ENCODE measurements at places on chromosomes 16 and 17.

DNA sequence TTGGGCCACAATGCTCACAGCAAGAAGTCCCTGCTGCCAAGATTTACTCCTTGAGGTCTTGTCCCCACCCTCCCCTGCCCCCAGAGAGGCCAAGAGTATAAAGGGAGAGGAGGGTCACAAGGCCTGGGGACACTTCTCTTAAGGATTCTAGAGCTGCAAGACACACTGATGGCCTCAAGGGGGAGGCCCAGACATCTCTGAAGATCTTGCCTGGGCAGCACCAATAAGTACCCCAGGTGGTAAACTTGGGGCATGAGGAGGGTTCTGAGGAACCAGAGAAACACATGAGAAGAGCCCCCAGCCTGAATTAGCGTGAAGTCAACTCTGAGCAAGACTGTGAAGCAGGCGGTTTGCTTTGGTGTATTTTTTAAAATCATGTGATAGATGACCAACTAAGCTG is 26.8 kb upstream of the MTMR4 start:
- DNase-seq, result no peak

DNA sequence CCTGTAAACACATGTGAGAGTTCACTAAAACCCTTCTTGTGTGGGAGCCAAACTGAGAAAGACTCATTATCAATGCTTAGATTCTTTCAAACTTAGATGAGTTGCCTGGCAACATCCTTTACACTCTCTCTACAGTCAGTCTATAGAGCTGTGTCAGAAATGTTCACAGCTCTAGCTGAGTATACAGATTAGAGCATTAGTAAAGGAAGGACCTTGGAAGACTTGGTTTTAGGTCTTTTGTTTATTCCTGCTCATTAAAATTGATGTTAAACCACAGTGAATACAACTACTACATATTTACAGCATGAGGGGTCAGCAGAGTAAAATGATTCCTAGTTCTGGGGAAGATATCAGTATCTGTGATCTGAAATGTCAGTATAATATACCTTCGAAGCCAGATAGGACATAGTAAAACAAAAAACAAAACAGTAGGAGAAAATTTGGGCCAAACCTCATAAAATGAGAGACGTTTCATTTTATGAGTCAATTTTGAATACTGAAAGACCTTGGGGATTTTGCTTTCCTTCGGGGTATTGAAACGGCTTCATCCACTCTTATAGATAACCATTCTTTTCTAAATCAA is 186.0 kb downstream of the TANC2 start:
- peak; percentile 80 for DNase-seq

GRCh38 chr17:58756246-58757161 is 850 bp downstream of the PPM1E start:
- no peak for DNase-seq

GRCh38 chr16:61792194-61792909 is 243.9 kb downstream of the CDH8 start:
- DNase-seq, result peak; percentile 66

DNA sequence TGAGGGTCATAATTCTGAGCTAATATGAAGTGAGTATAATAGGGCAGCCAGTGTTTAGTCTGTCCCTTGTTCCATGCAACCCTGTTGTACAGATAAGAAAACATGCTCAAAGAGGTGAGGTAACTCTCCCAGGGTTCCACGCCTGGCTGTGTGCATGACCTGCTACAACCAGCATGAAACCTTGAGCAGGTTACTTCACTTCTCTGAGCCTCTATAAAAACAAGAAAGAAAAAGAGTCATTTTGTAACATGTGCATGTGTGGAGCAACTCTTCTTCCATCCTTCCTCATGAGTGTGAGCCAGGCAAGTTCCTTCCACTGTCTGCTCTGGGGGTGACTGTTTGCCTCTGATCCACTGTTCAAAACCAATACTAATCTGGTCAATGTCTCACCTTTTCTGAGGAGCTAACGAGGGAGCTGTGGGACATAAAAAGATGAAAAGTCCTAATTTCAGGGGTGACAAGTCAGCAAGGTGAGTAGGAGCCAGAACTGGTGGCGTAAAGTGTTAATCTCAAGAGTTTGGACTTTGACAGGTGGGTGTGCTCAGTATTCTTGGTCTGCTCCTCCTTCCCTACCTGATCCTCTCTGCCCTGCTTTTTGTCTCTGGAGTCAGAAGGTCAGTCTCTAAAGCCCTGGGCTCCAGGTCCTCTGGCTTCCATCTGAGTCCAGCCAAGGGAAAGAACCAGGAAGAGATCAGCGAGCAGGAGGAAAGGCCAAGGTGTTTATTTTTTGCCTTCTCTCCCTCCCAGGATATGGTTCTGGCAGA is 21.5 kb downstream of the GFOD2 start:
- DNase-seq, result no peak

DNA sequence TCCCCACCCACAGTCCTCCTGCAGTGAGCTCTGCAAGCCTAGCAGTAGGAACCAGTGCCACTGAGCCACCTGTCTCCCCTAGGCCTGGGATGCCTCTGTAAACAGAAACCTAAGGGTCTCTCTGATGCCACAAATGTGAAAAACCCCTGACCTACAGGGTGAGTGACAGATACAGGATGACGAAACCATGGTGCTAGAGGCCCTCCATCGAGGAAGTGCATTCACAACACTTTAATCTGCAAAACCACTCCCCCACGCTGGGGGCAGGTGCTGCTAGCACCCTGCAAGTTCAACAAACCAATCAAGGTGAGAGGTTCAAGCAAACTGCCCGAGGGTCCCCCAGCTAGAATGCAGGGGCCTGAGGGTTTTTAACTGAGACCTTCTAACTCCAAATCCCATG is 59.5 kb downstream of the CDYL2 start:
- DNase-seq, result no peak

DNA sequence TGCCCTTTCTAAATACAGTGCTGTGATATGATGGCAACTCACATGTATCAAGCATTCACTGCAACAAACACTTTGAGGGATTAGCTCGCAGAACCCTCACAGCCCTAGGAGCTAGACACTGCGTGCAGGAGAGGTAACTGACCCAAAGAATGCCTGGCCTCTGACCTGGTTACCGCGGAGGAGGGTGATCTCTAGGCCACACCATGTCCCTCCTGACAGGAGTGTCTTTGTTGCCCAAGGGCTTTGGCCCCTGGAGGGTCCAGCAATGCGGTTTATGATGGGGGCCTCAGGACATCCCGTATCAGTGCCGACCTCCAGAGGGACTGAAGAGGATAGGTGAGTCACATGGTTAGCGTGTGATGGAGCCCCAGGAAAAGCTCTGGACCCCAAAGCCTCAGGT is 130.6 kb downstream of the MGAT5B start:
- DNase-seq, result no peak

GRCh38 chr16:71339236-71340171 is 19.0 kb upstream of the CALB2 start:
- no peak for DNase-seq

- DNase-seq, result no peak
Measured at GRCh38 chr16:58265480-58266052, 29.3 kb downstream of the PRSS54 start.

- no peak for DNase-seq
Measured at GRCh38 chr17:30236766-30237165, 1.3 kb upstream of the SLC6A4 start.

DNA sequence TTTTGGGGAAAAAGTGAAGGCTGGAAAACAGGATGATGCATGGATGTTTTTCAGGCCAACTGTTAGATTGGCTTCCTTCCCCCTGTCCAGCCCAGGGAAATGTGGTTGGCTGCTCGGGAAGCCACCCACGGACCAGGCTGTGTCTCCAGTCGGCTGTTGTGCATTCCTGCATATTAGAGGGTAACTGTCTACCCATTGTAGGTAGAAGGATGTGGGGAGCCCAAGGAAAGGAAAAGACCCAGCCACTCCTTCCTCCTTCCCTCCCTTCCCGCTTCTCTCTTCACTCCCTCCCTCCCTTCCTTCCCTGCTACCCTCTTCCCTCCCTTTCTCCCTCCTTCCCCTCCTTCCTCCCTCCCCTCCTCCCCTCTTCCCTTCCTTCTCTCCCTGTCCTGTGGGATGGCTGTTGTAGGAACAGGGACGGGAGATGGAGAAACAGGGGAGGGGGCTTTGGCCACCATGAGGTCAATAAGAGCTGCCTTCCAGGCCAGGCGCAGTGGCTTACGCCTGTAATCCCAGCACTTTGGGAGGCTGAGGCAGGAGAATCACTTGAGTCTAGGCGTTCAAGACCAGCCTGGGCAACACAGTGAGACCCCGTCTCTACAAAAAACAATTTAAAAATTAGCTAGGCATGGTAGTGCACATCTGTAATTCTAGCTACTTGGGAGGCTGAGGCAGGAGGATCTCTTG is 16.9 kb downstream of the SYT17 start:
- DNase-seq, result no peak

- DNase-seq, result no peak
Measured at GRCh38 chr16:47592232-47592631, 131.1 kb downstream of the PHKB start.

DNA sequence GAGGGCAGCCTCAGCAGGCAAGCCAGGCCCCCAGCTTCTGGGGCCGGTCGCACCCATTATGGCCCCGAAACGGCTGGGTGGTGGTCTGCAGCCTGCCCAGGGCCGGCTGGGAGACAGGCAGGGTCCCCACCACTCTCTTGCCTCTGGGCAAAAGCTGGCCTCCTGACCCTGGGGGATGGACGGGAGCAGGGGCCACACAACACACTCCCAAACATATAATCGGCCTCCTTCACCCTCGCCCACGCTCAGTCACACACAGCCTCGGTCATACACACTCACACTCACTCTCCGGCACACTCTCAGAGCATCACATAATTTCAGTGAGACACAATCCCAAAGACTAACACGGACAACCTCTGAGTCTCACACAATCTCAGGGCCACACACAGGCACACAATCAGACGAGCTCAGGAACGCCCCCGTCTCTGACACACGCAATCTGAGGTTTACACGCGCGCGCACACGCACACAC is 589 bp downstream of the PEMT start:
- no peak for DNase-seq

DNA sequence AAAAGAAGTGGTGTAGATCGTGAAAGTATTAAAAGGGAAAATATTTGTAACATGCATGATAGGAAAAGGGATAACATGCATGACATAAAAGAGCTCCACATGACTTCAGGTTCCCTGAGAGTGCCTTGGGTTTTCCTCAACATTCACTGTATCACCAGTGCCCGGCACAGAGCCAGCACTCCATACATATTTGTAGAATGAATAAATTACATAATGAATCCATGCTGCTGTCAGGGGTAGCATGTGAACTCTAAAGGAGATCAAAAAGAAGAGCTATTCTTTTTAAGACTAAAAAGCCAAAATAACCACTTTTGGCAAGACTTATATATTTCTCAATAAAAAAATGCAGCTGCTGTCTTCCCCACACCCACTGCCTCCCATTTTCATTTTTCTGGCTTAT is 2.7 kb upstream of the ZNF594 start:
- peak; percentile 62 for DNase-seq

DNA sequence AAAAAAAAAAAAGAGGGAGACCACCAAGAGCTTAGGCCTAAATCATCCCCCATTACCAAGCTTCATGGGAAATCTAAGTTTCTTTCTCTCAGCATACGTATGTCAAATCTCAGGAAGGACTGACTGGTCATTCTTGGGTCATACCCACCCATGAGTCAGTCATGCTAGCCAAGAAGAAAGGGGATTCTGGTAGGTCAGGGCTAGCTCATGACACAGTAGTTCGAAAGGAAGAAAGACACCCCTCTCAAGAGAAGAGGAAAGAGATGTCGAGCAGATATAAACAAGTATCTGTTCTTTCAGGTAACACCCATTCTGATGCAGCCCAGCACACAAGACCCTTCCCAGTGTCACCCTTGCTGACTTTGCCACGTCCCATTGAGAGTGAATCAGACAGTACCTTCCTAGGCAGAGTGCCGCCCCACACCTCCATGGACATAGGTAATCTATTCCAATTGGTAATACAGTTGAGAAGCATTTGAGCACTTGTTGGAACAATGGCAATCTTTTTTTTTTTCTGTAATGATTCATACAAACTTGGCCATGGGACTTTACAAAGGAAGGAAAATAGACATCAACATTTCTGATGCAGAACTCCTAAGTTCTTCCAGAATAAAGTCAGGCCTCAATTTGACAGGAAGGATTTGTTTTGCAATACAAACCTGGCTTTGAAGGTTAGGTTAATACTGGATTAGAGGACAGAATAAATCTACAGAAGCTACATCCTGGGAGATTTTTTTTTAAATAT is 38.2 kb downstream of the COPRS start:
- DNase-seq, result no peak

DNA sequence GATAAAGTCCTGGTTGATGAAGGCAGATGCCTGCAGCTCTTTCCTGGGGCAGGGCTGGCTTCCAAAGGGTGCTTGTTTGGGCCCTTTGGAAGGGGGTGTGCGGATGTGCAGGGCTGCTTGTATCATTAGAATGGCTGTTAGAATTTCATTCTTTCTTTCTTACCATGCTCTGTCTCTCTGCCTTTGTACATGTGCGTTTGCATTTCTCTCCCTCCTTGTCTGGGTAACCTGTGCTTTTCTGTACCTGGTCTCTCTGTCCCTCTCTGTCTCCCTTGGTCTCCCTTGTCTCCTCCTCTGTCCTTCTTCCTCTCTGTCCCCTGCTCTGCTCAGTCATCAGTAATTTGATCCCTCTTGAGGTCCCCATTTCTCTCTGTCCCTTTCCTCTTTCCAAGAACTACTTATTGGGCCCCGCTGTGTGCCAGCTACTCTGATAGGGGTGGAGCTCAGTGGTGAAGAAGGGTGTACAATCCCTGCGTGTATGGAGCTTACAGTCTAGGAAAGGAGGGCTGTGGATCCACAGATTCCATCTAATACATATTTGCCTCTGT is 69.3 kb downstream of the PLCG2 start:
- no peak for DNase-seq

- DNase-seq, result peak; percentile 10
Measured at GRCh38 chr16:65306300-65306699, 184.4 kb upstream of the CDH11 start.

DNA sequence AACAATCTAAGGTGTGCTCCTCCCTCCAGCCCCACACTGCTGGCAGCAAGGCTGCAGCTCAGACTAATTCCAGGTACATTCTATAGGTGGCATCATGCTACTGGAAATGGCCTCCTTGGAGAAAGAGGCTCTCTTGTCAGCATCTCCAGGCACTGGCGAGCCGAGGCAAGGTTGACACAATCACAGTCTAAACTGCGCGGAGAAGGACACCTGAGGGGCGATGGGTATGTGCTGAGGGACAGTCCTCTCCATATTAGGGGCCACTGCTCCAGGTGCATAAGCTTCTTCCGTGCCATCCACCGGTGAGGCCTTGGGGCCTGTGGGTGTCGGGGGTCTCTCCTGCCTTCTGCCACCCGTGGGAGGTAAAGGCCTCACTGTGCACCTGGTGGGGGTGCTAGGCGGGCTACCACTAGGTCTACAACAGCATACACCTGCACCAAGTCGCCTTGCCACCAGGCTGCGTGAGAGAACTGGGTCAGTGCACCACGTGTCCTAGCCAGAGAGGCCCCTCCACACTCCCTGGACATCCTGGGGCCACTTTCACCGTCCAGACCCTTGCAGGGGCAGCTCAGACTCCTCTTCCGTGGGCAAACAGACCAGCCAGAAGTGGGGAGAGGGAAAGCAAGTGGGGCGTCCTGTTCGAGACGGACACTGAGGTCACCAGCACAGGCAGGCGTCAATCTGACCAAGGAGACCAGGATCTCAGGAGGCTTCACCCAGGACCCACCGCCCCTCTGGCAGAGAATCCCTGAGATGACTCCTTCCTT is 12.1 kb upstream of the CBX8 start:
- DNase-seq, result no peak

Measured in HFFc6 (cell line).